ENCODE measurements at places on chromosomes 6 and 20.

- no peak for DNase-seq
These were observed 36.3 kb upstream of the VEGFA start for GRCh38 chr6:43733471-43734293.

DNA sequence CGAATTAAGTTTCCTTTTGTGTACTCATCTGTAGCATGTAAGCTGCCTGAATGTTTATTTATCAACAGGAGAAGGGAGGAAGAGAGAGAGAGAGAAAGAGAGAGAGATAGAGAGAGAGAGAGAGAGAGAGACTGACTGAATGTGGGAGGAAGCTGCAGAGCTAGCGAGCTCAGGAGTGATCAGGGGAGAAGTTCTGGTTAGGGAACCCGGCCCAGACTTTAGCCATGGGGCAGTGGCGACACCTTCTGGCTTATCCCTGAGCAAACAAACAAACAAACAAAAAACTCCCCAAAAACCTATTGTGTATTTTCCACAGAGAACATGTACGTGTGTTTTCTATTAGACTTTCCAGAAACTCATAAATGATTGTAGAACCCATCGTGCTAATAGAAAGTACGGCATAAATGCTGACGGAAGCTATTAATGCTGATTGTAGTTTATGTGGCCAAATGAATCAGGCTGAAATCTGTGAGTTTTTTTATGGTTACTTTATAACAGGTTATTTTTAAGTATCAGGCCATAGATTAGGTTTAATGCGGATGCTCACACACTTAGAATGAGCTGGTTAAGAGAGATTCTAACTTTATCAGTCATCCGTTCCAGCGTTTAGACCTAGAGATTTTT lies 92.8 kb downstream of the CLIC5 start:
- no peak for DNase-seq

DNA sequence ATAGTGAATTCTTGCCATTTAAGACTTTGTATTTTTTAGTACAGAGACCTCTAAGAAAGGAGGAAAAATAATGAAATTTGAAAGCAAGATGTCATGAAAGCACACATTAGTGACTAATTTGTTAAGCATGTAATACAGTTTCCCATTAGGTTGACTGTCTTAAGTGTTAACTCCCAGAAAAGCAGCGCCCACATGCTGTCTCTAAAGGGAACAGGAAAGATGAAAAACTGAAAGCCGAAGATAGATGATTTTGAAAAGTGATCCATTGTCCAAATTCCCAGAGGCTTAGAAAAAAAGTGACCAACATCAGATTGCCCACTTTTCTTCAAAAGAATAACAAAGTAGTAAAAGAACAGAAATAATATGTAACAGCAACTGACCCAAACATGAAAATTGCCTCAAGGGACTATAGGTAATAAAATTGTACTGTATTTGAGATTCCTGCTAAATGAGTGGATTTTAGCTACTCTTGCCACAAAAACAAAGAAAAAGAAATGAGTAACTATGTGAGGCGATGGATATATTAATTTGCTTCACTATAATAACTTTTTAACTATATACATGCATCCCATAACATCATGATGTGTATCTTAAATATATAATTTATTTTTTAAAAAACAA lies 83.2 kb upstream of the OGFRL1 start:
- no peak for DNase-seq

DNA sequence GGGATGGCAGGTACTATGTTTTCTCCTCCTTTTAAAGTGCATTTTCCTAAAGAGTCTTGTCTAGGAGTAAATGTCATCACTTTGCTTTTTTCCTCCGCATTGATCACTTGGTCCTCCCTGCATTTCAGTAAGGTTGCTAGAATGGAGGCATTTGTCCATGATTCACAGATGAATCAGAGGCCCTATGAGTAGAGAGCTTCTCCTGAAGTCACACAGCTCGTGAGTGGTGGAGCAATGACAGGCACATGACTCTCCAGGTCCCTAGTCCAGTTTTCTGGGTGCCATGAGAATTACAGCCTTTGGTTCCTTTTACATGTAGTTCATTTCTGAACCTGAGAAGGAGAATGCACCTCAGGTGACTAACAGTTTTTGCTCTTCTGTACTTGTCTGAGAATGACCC lies 50.5 kb downstream of the HLA-A start:
- no peak for DNase-seq

GRCh38 chr20:29878281-29878741 lies 1379.2 kb upstream of the DEFB115 start:
- no peak for DNase-seq

DNA sequence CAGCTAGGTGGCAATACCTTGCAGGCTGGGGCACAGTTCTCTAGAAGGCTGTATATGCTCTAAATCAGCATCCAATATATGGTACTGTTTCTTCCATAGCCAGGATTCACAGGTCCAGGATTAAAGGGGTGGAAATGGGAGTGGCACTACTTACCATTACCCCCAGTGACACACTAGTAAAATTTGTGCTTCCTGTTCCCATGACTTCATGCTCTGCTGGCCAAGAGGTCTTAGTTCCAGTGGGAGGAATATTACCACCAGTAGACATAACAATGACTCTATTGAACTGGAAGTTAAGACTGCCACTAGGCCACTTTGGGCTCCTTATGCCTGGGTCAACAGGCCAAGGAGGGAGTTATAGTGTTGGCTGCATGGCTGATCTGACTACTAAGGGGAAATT lies 174.3 kb upstream of the TNFAIP3 start:
- no peak for DNase-seq

GRCh38 chr6:23377830-23378229 lies 748.2 kb upstream of the NRSN1 start:
- DNase-seq = no peak

DNA sequence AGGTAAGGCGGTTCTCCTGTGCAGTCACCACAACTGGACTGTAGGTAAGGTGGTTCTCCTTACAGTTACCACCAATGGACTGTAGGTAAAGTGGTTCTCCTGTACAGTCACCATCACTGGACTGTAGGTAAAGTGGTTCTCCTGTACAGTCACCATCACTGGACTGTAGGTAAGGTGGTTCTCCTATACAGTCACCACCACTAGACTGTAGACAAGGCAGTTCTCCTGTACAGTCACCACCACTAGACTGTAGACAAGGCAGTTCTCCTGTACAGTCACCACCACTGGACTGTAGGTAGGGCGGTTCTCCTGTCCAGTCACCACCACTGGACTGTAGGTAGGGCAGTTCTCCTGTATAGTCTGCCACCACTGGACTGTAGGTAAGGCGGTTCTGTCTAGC lies 212.3 kb downstream of the TFAP2A start:
- no peak for DNase-seq

- DNase-seq = no peak
These were observed 216.8 kb downstream of the GJA1 start for GRCh38 chr6:121652223-121652622.

GRCh38 chr20:43727980-43728590 lies 1.3 kb upstream of the GTSF1L start:
- no peak for DNase-seq

GRCh38 chr20:12575352-12576095 lies 433.2 kb upstream of the SPTLC3 start:
- no peak for DNase-seq

DNA sequence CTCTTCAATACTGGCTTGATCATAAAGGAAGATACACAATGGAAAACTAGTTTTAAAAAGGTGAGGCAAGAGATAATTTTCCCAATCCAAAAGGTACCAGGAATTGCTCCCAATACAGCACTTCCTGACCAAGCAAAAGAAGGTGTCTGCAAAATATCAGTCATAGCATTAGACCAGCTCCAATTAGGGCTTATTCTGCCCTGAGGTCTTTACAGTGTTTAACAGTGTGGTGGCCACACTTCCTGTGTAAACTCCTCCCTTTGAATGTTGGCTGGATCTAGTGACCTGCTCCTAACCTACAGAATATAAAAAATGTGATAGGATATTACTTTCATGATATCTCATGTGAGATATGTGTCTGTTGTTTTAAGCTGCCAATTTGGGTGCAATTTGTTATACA lies 57.1 kb upstream of the BTN3A2 start:
- no peak for DNase-seq

GRCh38 chr6:33123181-33123580 lies 47.4 kb downstream of the HLA-DPB1 start:
- DNase-seq = no peak

DNA sequence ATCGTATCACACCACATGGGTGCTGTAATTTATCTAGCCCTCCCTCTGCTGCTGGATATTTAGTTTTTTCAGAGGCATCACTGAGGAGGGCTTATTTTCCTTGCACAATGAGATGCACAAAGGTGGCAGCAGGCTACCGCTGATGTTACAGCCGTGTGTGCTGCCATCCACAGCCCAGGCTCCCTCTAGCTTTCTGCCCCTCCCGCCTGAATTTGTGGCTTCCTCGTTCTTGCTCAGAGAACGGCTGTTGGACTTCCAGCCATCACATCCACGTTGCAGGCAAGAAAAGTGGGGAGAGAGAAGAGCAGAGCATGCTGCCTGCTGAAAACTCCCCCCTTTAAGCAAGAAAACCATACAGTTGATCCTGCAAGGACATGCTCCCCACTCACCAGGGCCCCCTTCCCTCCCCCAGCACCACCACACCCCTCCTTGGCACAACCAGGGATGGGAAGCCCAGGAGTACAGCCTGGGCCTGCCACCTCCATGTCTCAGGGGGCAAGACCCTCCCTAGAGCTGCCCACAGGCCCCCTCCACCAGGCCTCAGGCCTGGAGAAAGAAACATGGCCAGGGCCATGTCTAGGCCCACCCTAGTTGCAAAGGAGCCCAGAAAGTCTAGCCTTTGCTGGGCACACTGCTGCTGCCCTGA lies 102.6 kb downstream of the MRPL14 start:
- DNase-seq = no peak

DNA sequence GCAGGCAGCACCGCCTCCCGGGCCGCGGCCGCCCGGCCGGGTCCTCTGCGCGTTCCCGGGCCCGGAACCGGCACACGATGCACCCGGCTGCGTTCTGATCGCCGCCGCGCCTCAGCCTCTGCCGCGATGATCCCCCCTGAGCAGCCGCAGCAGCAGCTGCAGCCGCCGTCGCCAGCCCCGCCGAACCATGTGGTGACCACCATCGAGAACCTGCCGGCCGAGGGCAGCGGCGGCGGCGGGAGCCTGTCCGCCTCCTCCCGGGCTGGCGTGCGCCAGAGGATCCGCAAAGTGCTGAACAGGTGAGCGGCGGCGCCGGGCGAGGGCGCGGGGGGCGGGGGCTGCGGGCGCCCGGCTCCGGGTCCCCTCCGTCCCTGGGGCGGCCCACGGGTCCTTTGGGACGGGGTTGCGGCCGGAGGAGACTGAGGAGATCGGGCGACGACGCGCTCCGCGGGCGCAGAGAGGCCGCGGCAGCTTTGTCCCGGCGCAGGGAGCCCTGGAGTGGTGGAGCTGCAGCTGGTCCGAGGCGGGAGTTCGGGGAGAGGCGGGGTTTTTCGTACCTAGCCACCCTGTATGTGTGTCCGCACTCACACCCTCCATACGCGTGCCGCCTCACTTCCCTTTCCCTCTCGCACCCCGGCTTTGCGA lies 659 bp downstream of the SLC35F1 start:
- DNase-seq = no peak

GRCh38 chr20:44115762-44116644 lies 71.0 kb downstream of the JPH2 start:
- no peak for DNase-seq

Measured in D721Med (cell line).